Small intestine (tissue), 16 donors: ENCODE measurements at places on chromosomes 5 and 9.

- peak; percentile 24 for DNase-seq
Measured at GRCh38 chr9:124450241-124450924, at the start of gene ADGRD2. TSS of gene ADGRD2 (plus strand) at chr9:124450451. CDS start at chr9:124451667, 1,216 bp downstream.

DNA sequence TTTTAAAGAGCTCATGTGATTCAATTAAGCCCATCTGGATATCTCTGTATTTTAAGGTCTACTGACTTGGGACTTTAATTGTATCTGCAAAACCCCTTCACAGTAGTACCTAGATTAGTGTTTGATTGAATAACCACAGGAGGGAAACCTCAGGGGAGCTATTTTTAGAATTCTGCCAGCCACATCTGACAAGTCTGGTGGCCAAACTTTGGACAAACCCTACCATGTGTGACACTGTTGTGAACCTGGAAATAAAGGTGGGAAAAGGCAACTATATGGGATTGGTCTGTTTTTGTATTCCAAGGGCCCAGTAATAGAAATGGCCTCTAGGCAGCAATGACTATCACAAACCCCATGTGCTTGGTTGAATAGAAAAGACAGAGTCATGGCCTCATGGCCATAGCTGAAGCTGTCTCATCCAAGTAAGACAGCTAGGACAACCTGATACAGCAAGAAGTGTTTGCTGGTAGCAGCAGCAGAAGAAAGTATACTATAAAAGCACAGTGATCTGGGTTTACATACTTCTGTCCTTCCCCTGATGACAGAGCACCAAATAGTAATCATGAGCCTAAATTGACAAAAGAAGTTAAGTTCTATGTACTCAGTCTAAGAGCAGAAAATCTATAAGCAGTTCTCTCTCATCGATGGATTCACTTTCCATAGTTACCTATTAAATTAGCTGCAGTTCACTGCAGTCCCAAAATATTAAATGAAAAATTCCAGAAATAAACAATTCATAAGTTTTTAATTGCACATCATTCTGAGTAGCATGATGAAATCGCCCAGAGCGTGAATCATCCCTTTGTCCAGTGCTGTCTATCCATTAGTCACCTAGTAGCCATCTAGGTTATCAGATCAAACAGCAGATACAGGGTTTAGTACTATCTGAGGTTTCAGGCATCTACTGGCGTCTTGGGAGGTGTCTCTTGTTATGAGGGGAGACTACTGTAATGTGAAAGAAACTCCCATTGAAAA, 189.8 kb downstream of the ARHGAP26 start:
- no peak for DNase-seq

GRCh38 chr5:10374046-10375022, 20.8 kb downstream of the MARCHF6 start:
- DNase-seq, result no peak

DNA sequence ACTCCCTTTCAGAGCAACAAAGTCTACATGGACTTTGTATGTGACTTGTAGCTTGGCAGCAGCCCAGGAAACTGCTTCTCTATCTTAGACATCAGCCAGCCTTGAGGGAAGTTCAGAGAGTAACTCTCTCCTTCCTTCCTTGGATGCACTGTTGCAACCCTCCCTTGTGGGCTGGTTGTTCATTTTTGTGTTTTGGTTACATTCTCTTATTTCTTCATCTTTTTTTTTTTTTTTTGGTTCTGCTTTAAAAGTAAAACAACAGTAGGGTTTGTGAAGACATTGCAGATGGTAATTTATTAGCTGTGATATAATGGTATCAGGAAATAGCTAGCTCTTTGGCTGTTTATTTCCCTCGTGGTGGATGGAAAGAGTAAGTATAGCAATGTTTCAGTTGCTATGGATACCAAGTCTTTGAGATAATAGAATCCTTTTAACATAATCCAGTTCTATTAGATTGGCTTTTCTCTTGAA, 97.9 kb upstream of the MAMDC2 start:
- no peak for DNase-seq

DNA sequence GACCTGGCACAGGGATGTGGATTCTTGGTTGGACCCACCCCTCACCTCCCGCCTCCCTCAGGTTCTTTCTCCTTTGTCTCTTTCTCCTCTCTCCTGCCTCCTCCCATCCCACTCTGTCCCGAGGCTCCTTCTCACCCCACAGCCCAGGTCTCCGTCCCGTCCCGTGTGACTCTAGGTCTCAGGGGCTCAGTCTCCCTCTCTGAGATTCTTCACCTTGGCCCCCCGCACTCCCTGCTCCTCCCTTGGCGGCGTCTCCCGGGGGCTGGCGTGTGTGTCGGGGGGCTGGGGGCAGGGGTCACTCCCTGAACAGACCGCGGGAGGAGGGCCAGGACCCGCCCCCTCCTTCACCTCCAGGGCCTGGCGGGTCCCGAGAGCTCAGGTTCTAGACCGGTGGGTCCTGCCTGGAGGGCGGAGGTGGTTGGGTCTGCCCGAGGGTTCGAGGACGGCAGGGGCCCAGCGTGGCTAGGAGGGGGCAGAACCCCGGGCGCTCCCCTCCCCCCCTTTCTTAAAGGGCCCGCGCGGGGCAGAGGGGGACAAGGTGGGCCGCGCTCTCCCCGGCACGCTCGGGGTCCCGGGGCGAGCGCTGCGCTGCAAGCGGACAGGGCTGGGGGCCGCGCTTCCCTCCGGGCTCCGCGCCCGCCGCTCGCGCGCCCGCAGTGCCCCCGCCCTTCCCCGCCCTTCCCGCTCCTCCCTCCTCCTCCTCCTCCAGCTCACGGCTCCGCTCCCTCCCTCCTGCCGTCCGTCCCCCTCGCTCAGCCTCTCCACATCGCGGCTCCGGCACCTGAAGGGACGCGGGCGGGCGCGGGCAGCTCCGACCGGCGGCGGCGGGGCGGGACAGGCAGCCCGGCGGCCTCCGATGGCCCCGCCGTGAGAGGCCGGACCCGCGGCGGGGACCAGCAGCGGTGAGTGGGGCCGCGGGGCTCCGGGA, at the start of gene PSD2:
PSD2 (plus strand) TSS at position 735 of the 928 bp plus-strand sequence. CDS start 13,633 bp downstream, outside the sequence.
- DNase-seq, result peak; percentile 5

GRCh38 chr5:11064763-11065450, 303.9 kb upstream of the DAP start:
- no peak for DNase-seq

DNA sequence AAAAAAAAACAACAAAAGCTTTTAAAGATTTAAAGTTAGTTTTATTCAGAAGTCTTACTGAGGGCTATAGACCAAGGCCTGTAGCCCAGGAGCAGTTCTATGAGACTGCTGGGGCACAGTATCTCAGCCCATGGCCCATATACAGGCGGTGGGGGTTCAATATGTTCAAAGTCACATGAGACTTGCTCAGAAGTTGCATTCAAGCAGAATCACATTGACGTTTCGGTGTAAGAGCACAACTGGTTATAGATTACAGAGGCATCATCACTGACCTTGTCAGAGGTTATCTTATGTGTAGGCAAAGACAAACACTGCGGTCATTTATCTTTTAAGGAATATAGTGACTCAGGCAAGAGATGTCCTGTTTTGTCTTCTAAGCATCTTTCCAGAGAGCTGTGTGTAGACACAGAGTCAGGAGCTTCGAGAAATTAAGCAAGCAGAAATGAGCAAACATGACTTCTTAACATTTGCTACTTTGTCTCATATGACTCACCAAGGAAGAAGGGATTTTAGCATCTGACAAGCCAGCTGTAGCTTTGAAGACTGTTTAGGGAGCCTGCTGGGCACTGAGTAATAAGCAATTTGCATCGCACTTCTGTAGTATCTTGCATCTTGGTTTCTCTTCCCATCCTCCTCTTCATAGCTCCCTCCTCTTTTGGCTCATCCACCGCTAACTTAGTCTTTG, 12.9 kb upstream of the F2RL1 start:
- DNase-seq, result peak; percentile 73

DNA sequence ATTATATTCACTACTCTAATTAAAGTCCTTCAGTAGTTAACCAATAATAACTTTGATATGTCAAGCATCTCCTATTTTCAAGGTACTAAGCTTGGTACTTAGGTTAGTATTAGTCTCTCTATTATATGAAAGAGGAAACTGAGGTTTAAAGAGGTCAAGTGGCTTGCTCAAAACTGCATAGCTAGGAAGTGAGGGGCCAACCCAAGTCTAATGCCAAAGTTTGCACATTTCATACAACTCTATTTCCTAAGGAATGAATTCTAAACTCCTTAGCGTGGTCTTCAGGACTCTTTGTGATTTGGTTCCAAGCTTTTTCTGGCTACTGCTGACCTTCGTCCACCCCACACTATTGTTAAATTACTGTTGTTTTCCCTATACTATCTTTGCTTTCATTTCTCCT, 9.9 kb upstream of the SHOC1 start:
- DNase-seq, result no peak

DNA sequence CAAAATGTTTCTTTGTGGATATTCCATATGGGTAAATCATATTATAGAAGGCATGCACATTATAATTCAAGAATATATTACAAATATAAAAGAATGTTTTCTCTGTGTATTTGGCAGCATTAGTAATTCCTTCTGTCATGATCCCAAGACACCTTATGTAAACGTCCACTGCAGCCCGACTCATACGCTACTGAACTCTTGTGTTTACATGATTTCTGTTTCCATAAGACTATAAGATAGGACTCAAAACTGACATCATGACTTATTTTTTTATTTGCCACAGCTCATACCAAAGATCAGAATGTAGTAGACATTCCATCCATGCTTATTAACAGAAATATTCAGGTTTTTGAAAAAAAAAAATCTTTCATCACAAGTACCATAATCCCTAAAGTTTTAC, 234.1 kb downstream of the AP3B1 start:
- DNase-seq, result no peak

DNA sequence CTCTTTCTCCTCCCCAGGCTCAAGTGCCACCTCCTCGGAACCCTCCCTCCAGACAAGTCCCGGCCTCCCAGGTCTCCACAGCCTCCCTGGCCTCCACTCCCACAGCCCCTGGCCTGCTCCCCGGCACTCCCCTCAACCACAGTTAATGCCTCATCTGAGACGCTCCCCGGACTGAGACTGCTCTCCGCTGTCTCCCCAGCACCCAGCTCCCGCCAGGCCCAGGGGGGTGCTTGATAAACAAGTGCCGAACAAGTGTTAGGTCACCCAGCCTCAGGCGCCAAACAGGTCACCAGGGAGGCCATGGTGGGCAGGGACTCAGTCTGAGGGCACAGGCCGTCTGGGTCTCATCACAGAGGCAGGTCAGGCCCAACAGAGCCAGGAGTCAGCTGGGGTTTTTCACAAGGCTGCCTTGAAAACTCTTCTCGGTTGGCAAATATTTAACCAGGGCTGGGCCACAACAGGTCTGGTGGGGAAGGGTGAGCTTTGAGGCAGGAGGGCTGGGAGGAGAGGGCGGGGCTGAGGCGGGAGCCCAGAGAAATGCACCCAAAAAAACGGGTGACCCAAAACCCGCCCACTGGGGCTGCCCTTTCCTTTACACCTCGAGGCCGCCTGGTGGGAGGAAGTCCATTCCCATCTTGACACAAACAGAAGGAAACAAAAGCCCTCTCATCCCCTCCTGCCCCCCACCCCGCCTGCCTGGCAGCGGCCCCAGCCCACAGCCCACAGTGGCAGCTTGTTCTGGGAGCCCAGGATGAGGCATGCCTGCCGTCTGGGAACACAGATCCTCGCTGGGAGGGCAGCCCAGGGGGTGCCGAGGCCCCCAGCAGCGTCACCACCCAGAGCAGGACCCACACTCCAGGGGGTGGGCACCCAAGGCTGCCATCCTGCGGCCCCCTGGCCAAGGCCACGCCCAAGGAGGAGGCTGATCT, 66.6 kb upstream of the STXBP1 start:
- peak; percentile 90 for DNase-seq

- DNase-seq, result peak; percentile 67
Measured at GRCh38 chr5:67404256-67405100, 207.9 kb upstream of the CD180 start.

DNA sequence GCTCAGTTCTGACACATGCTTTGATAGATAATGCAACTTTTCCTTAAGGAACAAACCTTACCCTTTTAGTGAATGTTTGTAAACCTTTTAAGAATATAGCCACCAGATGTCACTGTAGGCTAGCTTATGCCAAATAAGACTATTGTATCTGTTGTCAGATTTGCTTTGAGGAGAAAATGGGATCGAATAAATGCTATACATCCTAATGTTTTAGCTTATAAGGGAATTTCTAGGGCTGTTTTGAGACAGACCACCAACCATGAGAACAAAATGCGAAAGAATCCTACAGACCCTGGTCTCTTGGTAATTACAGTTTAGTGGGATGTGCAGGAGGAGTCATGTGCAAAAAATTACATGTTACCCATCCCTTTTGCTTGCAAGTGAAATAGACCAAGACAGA, 127.6 kb upstream of the NMUR2 start:
- DNase-seq, result peak; percentile 37

- DNase-seq, result no peak
Measured at GRCh38 chr5:105230516-105231157, 1668.0 kb upstream of the NUDT12 start.
